ENCODE measurements at places on chromosomes 1 and 21.
A peak's percentile ranks its signal among the peaks of the same experiment; 100 is the strongest.

DNA sequence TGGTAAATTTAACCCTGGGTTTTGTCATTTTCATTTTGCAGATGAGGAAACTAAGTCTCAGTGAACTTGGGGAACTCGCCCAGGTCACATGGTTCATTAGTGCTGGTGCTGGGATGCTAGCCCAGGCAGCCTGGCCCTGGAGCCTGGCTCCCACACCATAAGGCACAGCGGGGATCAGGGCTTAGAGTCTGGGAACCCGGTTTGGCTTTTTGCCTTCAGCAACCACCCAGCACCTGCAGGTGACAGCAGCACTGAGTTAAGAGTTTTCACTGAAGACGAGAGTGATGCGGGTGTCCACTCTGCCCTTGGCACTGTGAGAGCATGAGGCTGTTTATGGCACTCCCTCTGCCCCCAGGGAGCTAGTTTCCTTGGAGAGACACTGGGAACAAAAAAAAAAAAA, 18.4 kb upstream of the CD101 start:
- DNase-seq, result no peak

- no peak for DNase-seq
Measured at GRCh38 chr1:161127649-161128048, 4.8 kb downstream of the DEDD start.

GRCh38 chr1:160741092-160741501, 2.0 kb downstream of the SLAMF7 start:
- no peak for DNase-seq

GRCh38 chr1:25356441-25356840, 18.3 kb downstream of the TMEM50A start:
- no peak for DNase-seq

DNA sequence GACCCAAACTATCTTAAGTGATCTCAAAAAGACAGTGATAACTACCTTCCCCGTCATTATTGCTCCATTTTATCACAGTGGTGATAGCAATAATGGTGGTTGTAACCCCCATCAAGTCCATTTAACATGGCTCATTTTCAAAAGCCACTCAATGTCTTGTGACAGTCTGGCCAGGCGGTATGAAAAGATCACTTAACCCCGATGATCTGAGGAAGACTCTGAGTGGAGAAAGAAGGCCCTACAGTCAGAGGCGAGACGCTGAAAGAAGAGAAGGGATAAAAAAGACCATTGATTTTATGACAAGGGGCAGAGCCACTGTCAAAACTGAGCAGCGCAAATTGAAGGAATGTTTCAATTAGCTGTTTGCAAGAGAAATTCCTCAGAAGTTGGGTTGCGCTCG, 417.2 kb upstream of the PBX1 start:
- DNase-seq, result no peak

DNA sequence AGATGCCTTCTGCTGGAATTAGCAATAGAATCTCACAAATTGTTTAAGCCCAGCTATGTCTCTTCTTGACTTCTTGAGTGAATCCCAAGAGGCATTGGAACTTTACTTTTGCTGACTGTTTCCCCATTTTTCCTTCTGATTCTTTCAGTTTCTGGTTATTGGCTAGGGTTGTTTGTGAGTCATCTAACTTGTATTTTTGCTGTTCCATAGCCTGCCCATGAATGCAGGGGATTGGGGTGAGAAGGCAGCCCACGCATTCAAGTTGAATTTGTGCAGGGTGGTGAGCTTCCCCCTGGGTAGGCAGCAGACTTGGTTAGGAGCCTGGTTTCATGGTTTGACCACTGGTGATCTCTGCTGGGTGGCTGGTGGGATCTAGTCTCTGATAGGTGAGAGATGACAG, 10.4 kb upstream of the KLF17 start:
- DNase-seq, result no peak

DNA sequence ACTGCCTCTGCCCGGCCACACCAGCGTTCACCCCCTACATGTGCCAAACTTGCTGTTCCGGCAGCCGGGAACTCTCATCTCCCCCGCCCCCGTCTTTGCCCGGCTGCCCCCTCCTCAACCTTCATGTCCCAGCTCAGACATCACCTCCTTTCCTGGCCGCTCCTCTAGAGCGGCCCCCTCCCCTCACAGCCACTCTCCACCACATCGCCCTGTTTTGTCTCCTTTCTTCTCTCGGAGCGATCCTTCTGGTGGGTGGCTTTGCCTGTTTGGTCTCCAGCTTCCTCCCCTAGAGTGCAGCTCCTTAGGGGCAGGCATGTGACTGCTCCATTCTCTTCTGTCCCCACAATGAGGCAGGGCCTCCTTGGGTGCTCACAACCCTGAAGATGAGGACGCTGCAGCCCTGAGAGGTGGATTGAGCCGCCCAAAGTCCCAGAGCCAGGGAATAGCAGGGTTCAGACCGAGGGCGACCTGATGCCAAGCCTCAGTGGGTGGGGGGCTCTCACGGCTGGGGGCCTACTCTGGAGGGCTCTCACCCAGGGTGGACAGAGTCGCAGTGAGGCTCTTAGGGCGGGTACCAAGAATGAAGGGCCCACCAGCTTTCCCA, 44.9 kb upstream of the ECE1 start:
- DNase-seq, result no peak

DNA sequence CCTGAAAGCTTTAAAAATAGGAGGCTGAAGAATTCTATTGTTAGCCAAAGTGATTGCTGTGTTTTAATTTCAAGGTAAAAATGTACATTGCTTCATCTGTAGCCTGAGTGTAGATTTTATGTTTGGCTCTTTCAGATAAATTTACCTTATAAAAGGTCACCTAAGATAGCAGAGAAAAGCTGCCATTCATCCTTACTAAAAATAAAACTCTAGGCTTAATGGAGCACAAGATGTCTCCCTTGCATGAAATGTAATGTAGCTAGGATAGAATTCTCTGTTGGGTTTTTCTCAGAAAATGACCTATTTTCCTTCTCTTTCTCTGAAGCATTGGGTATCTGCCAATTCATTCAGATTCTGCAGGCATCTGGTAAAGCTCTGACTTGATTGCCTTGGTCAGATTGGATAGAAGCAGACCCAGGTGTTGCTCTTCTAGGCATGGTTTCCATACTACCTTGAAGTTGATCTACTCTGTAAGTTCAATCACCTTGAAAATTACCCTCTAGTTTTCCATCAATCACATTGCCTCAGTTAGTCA, 176.6 kb upstream of the GORAB start:
- no peak for DNase-seq

DNA sequence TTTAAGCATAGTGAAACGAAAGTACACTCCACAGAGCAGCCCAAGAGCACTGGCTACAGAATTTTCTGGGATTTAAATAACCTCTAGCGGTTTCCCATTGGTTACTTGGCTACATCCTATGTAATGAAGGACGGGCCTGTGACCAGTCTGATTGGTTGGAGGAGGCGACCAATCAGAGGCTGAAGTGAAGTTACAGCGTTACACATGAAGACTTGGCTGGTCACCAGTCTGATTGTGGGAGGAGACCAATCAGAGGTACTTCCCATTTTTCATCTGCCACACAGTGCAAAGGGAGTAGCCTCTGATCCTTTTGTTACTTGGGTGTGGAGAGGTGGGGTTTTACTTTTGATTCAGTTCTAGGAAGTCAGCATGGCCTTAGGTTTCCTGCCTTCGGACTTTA, 142.7 kb upstream of the SERTAD4 start:
- no peak for DNase-seq

GRCh38 chr1:182600745-182601415, 3.3 kb downstream of the RGS16 start:
- DNase-seq, result no peak

- DNase-seq, result no peak
Measured at GRCh38 chr21:41432562-41433460, 6.8 kb downstream of the MX1 start.

- DNase-seq, result no peak
Measured at GRCh38 chr1:3537359-3537758, 73.9 kb downstream of the MEGF6 start.

- no peak for DNase-seq
Measured at GRCh38 chr1:225885336-225885735, 3.2 kb upstream of the TMEM63A start.

- DNase-seq, result no peak
Measured at GRCh38 chr1:174726880-174727585, 272.7 kb upstream of the CACYBP start.

GRCh38 chr1:9537863-9538668, 1.2 kb upstream of the SLC25A33 start:
- no peak for DNase-seq

DNA sequence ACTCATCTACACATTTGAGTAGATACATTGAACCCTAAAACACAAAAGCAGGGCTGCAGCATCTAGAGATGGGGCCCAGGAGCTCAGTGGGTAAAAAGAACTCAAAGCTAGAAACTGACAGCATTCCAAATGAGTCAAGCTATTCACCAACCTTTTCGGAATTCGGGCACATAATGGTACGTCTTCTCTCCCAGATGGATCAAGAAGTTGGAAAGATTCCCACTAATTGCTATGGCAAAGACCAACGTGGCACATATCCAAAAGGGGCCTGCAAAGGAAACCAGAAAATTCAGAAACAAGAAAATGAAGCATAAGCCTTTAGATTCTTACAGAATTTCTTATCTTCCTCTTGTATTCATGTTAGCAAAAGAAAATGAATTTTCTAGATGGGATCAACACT, 18.4 kb downstream of the YIPF1 start:
- no peak for DNase-seq

DNA sequence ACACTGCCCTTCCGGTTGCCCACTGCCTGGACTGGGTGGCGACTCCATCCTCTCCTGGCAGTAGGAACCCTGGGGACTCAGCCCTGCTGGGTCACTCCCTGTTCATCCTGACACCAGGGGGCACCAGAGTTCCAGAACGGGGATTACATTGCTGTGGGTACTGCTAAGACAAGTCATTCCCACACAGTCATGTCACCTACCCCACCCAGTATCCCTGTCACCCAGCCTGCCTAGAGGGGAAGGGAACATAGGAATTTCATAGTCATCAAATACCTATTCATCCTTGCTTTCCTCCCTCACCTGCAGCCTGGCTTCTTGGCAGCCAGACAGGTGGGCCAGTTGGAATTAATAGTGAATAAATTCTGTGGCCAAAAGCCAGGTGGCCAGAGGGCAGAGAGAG, 9.8 kb upstream of the SFN start:
- DNase-seq, result peak; percentile 63

DNA sequence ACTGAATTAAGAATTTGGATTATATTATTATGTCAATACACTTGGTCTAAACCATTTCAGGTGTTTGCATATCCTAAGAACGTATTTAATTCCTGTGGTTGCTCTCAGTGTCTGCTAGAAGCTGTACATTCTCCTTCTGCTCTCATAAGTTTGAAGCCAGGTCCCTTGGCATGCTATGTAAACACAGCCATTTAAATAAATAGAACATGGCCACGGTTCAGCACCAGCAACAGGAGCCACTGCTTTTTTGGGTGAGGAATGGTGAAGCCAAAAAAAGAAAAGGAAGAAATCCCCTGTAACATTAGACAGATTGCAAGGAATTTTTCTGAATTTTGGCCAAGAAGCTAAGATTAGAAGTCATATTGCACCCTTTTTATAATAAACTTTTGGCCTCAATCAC, 19.1 kb downstream of the CCN1 start:
- DNase-seq, result no peak

- peak; percentile 77 for DNase-seq
Measured at GRCh38 chr1:109632671-109633346, 13.2 kb downstream of the AMPD2 start.

DNA sequence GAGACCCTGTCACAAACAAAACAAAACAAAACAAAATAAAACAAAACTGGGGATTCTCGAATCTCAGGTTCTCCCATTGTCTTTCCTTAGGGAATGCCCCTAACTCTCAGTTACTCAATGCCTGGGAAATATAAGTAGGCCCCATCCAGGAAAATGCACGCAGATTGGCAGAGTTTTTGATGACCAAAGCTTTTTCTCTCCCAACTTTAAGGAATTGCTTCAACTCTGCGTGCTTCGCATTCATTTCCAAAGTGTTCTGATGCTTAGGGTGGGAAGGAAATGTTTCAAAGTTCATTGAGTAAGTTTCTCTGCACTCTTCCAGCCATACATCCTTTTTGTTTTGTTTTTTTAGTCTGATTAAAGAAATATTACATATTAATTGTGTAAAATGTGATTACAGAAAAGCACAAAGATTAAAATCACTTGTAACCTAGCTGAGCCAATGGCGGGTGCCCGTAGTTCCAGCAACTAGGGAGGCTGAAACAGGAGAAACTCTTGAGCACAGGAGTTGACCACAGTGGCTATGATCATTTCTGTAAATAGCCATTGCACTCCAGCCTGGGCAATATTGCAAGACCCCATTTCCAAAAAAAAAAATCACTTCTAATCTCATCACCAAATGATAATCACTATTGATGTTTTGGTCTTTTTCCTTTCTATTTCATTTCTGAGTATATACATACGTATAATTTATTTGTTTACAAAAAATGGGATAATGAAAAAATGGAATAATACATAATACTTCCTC, 18.4 kb upstream of the EVI5 start:
- no peak for DNase-seq

GRCh38 chr1:1602304-1602967, 2.5 kb upstream of the FNDC10 start:
- DNase-seq, result no peak

DNA sequence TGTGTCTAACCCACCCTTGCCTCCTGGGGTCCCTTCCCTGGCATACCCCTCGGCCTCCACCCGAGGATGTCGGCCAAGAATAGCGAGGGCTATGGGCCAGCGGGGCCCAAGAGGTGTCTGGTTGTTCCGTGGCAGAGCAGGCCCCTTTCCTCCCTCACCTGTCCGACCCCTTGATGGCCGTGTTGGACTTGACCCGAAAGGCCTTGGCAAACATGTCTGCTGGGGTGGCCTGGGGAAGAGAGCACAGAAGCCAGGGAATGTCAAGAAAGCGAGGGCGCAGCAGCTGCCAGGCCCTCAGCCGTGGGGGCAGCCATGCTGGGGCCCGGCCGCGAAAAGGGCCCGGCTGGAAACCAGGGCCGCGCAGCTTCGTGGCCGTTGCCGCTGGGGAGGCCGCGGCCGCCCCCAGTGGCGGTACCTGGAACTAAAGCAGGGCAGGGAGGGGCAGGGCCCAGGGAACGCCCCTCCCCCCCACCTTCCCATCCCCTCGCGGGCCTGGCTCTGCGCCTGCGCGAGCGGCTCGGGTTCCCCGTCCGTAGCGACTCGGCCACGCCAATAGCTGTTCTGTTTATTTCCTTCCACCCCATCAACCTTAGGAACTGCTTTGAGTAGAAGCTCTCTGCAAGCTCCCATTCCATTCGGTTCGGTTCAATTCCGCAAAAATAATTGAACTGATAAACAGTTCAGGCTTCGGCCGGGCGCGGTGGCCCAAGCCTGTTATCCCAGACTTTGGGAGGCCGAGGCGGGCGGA, at the start of gene EIF2D:
TSS of gene EIF2D (minus strand) at position 337 of the 748 bp plus-strand sequence. CDS start at position 214, 123 bp downstream.
- DNase-seq, result peak; percentile 88

DNA sequence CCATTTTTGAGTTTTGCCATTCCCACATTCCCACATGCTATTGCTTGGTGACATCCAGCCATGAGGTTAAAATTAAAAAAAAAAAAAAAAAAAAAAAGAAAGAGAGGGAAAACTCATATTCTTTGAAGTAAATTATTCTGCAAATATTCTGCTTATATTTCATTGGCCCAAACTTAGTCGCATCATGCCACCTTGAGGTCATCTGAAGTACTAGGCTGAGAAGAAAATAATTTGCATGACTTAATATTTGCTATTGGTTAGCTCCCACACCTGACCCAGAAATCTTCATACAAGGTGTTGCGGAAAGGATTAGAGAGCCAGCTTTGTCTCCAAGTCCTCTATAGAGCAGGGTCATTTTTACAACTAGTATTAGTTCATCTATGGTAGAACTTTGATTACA, 2206.0 kb downstream of the MRPL39 start:
- DNase-seq, result peak; percentile 57

GRCh38 chr1:69540052-69540451, 27.7 kb upstream of the LRRC7 start:
- no peak for DNase-seq

GRCh38 chr1:151822404-151822803, 9.2 kb downstream of the RORC start:
- DNase-seq, result peak; percentile 69

Measured in SK-N-DZ (cell line).